ENCODE measurements at places on chromosomes 16 and 17.

DNA sequence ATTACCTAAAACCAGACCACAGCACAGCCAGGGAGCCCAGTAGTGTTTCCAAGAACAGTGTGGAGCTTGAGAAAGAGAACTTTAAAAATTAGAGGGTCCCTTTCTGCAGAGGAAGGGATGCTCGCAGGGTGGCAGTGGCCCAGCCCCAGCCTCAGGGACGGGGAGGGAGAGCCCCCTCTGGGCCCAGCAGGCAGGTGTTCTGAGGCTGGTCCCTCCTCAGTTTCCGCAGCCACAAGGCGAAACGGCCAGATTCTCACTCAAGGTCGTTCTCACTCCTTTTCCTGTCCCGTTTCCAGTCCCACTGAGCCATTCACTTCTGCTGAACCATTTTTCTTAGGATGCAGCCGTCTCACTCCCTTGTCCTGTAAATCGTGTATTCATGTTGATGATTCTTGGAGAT, 20.0 kb downstream of the CIBAR2 start:
- DNase-seq, result no peak

- DNase-seq, result no peak
Observed at GRCh38 chr16:84197466-84198128, 6.6 kb downstream of the ADAD2 start.

- DNase-seq, result no peak
Observed at GRCh38 chr17:10779609-10780008, 24.3 kb downstream of the TMEM238L start.

DNA sequence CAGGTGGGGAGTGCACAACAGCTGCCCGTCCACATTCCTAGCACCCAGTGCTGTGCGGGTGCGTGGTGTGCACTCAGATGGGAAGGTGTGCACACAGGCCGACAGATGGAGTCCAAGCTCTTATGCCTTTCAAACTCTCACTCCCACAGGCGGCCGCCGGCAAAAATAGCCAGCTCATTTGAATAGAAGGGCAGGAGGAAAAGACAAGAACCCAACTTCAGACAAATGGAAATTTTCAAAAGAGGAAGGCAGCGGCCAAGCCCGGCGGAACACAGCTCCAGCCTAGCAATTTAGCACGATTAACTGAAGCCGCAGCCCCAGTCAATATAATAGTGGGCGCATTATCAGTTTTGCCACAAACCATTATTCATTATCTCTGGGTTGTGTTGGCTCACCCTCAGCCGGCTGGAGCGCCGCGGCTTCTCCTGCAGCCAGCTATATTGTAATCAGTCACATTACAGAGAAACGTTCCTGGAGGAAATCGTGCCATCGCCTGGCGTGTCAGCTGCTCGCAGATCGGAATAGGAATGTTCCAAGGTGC, 103.9 kb upstream of the SEC14L1 start:
- no peak for DNase-seq

- DNase-seq, result no peak
Observed at GRCh38 chr16:76511203-76511602, 234.0 kb downstream of the CNTNAP4 start.

DNA sequence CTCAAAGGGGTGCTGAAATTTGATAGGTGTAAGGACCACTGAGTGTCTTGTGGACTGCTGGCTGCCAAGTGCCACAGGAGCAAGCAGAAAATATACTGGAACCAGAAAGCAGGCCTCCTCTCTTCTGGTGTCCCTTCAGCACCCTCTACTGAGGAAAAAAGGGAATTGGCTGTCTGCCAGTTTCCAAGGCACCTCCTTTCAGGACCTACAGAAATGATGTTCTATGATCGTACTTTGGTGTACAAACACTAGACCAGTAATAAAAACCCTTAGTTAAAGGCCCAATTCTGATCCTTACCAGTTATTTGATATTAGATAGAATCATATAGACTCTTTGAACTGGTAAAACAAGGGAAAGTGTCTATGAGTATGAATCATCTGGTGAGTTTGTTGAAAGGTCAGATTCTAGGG, 35.8 kb upstream of the BCAS3 start:
- peak; percentile 37 for DNase-seq

GRCh38 chr17:17401271-17401781, 75.5 kb upstream of the MED9 start:
- DNase-seq, result no peak

DNA sequence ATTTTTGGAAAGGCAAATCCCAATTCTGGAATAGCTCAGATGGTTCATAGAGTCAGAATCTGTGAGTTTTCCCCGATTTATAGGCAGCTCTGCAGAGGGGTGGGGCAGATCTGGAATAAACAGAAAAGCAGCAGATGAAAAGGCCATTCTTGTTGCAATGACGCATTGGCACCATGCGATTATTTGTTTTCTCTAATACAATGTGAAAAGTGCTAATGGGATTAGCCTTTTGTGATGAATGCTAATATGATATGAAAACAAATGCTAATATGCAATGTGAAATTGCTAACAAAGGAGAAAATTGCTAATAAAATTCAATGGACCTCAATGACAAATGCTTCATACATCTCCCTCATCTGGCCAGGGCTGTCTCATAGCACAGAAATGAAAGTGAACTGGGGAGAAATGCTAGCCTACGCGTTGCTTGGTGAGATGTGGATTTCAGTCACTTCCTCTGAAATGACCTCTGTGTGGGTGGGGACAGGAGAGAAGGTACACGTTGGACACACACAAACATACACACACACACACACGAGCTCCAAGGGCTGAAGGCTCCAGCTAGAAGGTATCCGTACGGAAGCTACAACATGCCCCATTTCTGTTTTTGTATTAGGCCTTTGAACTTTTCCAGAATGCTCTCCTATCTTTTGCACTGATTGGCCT, 394.5 kb downstream of the XYLT1 start:
- DNase-seq, result no peak

GRCh38 chr17:61536422-61536955, 54.5 kb downstream of the NACA2 start:
- no peak for DNase-seq

GRCh38 chr17:44752953-44753861, 5.6 kb upstream of the ADAM11 start:
- no peak for DNase-seq

DNA sequence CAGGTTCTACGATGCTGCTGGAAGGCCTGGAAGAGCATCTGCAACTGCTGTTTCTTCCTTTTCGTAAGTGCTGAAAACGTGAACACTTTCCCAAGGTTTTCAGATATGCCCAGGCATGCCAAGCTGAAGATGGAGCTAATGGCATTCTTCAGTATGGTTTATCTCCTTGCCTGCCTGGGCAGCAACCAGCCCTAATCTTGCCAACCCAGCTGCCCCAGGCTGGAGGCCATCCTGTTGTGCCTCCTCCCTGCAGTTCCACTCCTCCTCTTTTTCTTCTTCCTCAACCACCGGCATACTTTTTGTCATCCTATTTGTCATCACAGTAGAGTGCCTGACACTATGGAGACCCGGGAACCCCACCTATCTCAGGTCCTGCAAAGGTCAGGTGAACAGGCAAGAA, 1849.3 kb downstream of the TP53TG3F start:
- no peak for DNase-seq

DNA sequence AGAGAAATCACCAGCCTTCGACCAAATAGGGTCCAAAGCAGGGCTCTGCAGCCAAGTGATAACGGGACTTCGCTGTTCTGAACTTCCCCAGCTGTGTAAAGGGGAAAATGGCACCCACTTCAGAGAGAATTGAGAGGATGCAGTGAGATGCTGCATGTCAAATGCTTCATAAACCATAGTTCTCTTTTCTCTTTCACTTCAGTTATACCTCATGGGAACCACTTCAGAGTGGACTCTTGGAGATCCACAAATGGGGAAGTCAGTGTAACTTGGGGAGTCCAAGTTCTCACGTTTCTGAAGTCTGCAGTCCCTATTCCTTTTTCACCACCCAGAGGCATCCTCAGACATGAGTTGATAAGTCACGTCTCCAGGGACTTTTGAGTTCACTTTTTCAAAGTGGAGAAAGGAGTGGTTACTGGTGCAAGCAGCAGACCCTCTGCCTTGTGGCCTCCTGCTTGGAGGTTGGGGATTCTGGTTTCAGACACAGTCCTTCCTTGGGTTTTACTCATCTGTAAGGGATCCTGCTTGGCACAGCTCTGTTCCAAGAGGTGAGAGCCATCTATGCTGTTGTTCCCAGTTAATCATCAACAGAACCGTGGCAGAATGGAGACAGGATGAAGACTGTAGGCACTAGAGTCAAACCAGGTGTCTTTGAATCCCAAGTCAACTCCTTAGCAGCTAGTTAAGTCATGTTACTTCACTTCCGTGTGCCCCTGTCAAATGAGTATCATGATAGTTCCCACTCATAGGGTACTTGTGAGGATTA, 123.4 kb upstream of the NOL11 start:
- no peak for DNase-seq

GRCh38 chr16:6751191-6751590, 581.5 kb upstream of the RBFOX1 start:
- DNase-seq, result no peak

- no peak for DNase-seq
Observed at GRCh38 chr16:27290562-27290961, 22.0 kb upstream of the NSMCE1 start.

DNA sequence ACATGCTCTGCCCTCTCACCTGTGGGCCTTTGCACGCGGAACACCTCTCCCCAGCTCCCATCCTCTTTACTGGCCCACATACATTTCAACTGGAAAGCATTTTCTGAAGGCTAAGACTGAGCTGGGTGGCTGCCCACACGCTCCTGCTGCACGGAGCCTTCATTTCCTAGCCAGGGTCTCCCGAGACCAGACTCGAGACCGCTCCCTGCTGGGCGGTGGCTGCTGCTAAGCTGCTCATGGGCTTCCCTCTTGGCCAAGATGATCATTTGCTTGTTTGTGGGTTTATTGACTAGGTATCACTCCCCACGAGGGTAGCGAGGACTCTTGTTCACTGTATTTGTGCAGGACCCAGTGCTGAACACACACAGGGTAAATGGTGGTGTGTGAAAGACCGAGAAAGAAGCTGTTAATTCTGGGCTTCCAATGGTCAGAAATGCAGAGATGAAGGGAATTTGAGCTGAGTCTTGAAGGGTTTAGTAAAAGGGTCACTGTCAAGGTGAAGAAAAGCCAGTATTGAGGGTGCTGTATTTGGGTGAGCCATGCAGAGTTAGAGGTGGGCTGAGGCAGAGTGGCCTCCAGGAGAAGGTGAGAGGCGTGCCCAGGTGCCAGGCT, 907 bp downstream of the TRAPPC2L start:
- DNase-seq, result peak; percentile 78
